ENCODE measurements at places on chromosomes 5 and 9.
A peak's percentile ranks its signal among the peaks of the same experiment; 100 is the strongest.

DNA sequence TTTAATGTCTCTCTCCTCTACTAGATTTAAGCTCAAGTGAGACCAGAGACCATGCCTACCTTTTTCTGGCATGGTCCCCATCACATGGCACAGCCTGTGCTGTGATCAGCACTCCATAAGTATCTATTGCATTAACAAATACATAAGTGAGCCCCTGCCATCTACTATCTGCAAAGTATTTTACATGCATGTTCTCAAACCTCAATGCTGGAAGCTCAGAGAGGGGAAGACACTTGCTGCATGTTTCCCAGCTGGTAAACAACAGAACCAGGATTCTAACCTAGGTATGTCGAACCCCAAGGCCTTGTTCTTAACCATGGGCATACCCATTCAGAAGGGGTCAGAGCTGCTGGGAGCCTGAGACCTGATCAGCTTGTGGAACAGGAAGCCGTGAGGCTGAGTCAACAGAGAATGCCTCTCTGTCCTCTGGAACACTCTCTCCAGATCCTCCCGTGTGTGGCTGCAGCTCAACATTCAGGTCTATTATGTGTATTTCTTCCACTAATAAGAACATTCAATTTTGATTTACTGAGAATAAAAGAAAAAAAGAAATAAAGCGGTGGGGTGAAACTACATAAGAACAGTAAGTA lies 232.5 kb upstream of the MSX2 start:
- no peaks in the 10 kb centered on the region for H3K36me3 ChIP-seq
- no peak overlapping the region for H3K27ac ChIP-seq
- H3K4me3 ChIP-seq, result no peak overlapping the region
- H3K27me3 ChIP-seq, result no peaks in the 10 kb centered on the region

- no peaks in the 10 kb centered on the region for H3K4me1 ChIP-seq
- H3K27ac ChIP-seq, result no peak overlapping the region
- no peak for DNase-seq
- no peak overlapping the region for H3K4me3 ChIP-seq
Observed at GRCh38 chr9:34001298-34001697, 47.4 kb downstream of the UBAP2 start.

- no peak for DNase-seq
- 0 out of 2 replicates have a peak, but pooled peaks cover 5% of the 10 kb centered on the region for H3K4me1 ChIP-seq
- H3K36me3 ChIP-seq, result no peaks in the 10 kb centered on the region
Observed at GRCh38 chr5:10637944-10638343, 74.1 kb downstream of the ANKRD33B start.

DNA sequence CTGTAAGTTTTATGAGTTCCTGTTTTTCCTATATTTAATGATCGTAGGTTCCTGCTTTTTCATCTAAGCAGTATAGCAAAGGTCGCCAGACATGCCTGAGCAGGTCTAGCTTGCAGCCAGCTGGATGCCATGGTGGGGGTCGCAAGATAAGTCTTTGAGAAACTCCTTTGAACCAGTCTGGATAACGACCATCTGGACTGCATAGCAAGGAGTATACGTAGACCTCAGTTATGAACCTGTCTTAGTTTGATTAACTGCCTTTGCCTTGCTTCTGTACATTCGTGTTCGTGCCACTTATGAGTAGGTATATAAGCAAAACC lies 8.4 kb upstream of the SPATA31E1 start:
- no peak overlapping the region for H3K27ac ChIP-seq
- DNase-seq, result no peak
- no peaks in the 10 kb centered on the region for H3K36me3 ChIP-seq

DNA sequence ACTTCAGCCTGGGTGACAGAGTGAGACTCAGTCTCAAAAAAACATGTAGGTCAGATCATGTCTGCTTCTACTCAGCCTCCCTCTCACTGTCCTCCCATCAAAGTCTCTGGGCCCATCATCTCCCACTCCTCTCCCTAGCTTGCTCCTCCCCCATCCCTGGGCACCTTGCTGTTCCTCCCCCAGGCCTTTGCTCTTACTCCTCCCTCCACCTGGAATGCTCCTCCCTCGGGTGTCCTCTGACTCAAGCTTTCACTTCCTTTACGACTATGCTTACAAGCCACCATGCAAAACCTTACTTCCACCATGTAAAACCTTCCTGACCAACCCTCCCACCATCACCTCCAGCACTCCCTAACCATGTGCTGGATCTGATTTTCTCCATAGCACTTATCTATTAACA lies 51.5 kb downstream of the MTMR12 start:
- H3K4me3 ChIP-seq, result no peak overlapping the region
- H3K36me3 ChIP-seq, result peaks cover 16% of the 10 kb centered on the region
- peak; percentile 19 for DNase-seq
- peak overlapping the region; percentile 22 for H3K27ac ChIP-seq
- no peaks in the 10 kb centered on the region for H3K27me3 ChIP-seq

GRCh38 chr9:101427358-101427757 lies 8.2 kb downstream of the ALDOB start:
- peaks cover 72% of the 10 kb centered on the region for H3K4me1 ChIP-seq
- no peaks in the 10 kb centered on the region for H3K27me3 ChIP-seq
- H3K4me3 ChIP-seq, result no peak overlapping the region
- H3K36me3 ChIP-seq, result no peaks in the 10 kb centered on the region
- DNase-seq, result peak; percentile 16

DNA sequence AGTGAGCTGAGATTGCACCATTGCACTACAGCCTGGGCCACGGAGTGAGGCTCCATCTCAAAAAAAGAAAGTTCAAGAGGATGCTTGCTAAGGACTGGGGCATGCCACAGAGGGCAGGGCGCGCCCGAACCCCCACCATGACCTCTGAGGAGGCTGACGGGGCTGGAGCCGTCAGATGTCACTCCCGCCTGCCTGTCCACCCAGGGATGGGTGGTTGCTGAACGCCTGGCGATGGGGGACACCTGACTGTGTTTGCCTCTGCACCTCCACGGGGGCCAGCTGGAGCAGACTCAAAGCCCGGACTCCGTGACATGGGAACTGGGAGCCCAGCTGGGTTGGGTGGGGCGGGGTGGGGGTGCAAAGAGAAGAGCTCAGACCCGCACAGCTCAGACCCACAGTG lies 31.9 kb downstream of the ADAMTSL2 start:
- H3K27ac ChIP-seq, result no peak overlapping the region
- H3K27me3 ChIP-seq, result peaks cover 65% of the 10 kb centered on the region
- H3K4me1 ChIP-seq, result no peaks in the 10 kb centered on the region
- H3K4me3 ChIP-seq, result no peak overlapping the region
- no peaks in the 10 kb centered on the region for H3K36me3 ChIP-seq

- no peak for DNase-seq
- H3K4me3 ChIP-seq, result no peak overlapping the region
- H3K36me3 ChIP-seq, result no peaks in the 10 kb centered on the region
- H3K27ac ChIP-seq, result no peak overlapping the region
- peaks cover 5% of the 10 kb centered on the region for H3K4me1 ChIP-seq
- no peaks in the 10 kb centered on the region for H3K27me3 ChIP-seq
Observed at GRCh38 chr5:131321066-131321465, 57.2 kb downstream of the CDC42SE2 start.

GRCh38 chr5:130109152-130109551 lies 204.9 kb downstream of the CHSY3 start:
- H3K27me3 ChIP-seq, result no peaks in the 10 kb centered on the region
- peak; percentile 75 for DNase-seq
- peaks cover 40% of the 10 kb centered on the region for H3K4me1 ChIP-seq
- no peaks in the 10 kb centered on the region for H3K36me3 ChIP-seq

DNA sequence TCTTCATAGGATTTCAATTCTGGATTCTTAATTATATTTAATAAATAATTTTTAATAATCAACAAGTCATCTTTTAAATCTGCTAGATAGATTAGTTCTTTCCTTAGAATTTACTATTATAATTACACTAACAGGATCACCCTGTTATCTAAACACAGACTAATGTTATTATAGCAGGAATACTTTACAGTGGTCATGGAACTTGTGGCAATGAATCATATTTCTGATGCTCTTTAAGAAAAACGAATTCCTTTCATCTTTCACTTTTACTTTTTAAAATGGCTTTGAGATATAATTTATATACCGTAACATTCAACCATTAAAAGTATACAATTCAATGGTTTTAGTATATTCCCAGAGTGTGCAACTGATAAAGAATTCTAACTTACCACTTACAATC lies 29.7 kb upstream of the CDK5RAP2 start:
- no peak overlapping the region for H3K27ac ChIP-seq
- H3K36me3 ChIP-seq, result no peaks in the 10 kb centered on the region
- H3K27me3 ChIP-seq, result no peaks in the 10 kb centered on the region
- no peak overlapping the region for H3K4me3 ChIP-seq
- H3K4me1 ChIP-seq, result no peaks in the 10 kb centered on the region
- no peak for DNase-seq

GRCh38 chr5:73154208-73155006 lies 18.6 kb upstream of the TMEM174 start:
- H3K4me1 ChIP-seq, result 0 out of 2 replicates have a peak, but pooled peaks cover 1% of the 10 kb centered on the region
- no peak for DNase-seq
- H3K27me3 ChIP-seq, result peaks cover 75% of the 10 kb centered on the region

DNA sequence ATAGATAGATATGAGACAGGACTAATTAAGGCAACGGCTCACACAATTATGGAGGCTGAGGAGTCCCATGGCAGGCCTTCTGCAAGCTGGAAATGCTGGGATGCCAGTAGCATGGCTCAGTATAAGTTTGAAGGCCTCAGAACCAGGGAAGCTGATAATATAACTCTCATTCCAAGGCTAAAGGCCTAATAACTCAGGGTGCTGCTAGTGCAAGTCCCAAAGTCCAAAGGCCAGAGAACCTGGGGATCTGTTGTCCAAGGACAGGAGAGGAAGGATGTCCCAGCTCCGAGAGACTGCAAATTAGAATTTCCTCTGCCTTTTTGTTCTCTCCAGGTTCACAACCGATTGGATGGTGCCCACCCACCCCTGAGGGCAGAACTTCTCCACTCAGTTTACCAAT lies 114.5 kb downstream of the SV2C start:
- H3K4me3 ChIP-seq, result no peak overlapping the region
- H3K36me3 ChIP-seq, result no peaks in the 10 kb centered on the region
- DNase-seq, result no peak
- H3K4me1 ChIP-seq, result no peaks in the 10 kb centered on the region
- no peaks in the 10 kb centered on the region for H3K27me3 ChIP-seq

Measured in MM.1S (cell line).